ENCODE measurements at places on chromosomes 7 and 10.

DNA sequence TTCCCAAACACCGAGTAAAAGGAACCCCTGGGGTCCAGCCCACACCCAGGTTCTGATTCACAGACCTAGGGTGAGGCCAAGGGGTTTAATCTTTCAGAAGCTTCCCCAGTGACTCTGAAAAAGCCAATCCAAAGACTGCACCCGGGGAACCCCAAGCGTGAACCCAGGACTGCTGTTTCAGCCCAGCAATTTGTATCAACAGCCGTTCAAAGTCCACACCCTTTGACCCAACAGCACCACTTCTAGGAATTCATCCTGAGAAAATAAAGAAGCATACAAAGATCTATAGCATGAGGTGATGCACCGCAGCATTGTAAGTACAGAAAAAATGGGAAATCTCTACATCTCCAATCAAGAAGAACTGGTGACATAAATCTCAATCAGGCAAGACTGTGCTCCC, 24.4 kb downstream of the DLG5 start:
- DNase-seq = no peak

GRCh38 chr10:1149793-1150637, 93.8 kb downstream of the WDR37 start:
- DNase-seq = no peak

DNA sequence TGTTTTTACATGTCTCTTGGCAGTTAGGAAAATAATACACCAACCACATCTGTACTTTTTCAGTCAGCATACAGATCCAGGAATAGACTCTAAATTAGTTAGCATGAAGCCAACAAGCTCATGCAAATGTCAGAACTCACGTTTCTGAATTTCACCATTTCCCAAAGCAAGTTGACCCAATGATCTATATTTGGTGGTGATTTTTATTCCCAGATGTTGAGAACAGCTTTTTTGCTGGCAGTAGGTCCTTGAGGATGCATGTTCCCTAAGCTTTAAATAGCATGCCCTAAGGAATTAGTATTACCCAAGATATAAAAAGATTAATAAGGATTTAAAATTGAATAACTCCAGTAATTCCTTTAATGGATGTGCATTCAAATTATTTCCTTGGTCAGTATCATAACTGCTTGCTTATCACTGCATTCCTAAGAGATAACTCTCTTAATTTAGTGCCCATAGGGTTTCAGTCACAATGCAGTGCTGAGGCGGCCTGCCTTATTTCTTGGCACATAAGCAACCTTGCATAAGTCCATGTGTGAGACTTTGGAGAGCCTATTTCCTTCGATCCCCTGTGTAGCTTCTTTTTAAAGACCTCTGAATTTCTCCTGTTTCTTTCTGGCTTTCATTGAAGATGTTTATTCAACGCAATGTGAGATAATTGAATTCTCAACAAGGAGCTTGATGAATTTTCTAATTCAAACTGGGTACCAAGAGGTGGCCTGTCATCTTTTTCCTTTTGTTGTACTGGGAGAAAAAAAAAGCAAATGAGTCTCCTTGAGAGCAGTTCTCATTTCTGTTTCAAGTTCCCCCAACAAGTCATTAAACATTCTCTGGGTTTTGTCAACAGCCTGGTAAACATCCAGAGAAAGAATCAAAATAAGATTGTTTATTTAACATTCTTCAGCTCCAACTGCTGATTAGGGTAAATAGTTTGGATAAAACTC, 135.3 kb upstream of the MEOX2 start:
- no peak for DNase-seq

- DNase-seq = no peak
Measured at GRCh38 chr7:101733713-101734475, 83.5 kb upstream of the CUX1 start.

DNA sequence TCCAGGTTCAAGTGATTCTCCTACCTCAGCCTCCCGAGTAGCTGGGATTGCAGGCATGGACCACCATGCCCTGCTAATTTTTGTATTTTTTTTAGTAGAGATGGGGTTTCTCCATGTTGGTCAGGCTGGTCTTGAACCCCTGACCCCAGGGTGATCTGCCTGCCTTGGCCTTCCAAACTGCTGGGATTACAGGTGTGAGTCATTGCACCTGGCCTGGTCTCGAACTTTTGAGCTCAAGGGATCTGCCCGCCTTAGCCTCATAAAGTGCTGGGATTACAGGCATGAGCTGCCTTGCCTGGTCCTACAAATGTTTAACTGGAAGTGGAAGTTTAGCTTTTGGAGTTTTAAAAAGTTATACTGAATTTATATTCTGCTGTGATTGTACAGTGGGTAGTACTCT, 2.8 kb downstream of the MLLT10 start:
- DNase-seq = no peak

DNA sequence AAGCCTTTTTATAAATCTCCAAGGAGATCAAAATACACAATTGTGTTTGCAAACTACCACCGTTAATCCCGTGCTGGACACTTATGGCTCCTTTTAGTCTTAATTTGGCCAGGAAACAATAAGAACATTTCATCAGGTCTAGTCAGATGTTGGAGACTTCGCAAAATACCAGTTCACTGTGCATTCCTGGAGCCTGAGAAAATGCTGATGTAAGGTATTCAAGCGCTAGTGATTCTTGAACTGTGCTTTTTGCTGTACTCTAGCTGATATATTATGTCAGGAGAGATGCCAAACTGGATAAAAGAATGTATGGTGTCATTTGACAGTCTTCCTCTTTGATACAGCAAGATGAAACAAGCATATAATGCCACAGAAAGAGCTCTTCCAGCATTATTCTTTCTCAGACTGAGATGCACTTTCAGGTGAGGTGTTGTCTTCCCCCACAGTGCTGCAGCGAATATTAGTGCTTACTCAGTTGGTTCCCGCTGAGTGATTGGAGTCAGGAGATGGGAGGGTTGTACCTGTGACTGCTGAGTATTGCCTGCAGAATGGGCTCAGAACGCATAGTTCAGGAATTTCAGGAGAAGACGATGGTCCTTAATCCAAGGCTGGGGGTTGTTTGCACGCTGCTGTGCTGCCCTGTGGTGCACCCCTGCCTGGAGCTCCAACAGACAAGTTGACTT, 59.2 kb downstream of the OGDH start:
- peak; percentile 60 for DNase-seq

- DNase-seq = no peak
Measured at GRCh38 chr10:19048489-19048888, at the start of gene MALRD1. Gene MALRD1, plus strand, starts transcription at chr10:19048801. Its CDS starts 138 bp downstream, at chr10:19048939.

DNA sequence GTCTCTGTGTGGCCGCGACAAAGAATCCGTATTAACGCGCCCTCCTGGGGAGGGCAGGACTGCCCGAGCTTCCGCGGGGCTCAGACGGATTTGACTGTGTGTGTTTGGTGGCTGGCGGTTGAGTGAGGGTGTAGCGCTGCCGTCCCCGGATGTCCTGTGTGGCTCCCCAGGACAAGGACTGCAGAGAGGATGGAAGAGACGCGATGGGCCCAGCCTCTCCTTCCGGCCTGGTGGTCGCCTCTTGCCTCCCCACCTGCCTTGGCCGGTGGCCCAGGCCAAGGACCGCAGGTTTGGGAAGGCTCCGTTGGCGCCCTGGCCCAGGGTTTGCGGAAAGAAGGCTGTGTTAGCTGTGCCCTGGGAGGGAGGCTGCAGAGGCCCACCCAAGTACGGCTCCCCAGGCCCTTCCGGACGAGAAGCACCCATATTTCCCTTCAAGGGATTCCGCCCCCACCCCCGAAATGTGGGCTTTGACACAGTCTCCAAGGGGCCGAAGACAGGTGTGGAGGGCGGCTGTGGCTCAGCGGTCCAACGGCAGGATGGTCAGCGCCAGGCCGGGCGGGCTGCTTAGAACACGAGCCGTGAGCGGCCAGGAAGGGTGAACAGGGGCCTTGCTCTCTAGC, 2.3 kb downstream of the UNCX start:
- no peak for DNase-seq

GRCh38 chr7:117012696-117013095, 59.4 kb downstream of the ST7 start:
- DNase-seq = no peak

- DNase-seq = no peak
Measured at GRCh38 chr10:27506280-27506679, 2.2 kb downstream of the RAB18 start.

GRCh38 chr10:31678139-31678536, 250.5 kb downstream of the ARHGAP12 start:
- no peak for DNase-seq

GRCh38 chr7:51455086-51455485, 138.5 kb upstream of the COBL start:
- no peak for DNase-seq

- DNase-seq = no peak
Measured at GRCh38 chr10:52379287-52379686, 65.2 kb downstream of the DKK1 start.

- DNase-seq = peak; percentile 90
Measured at GRCh38 chr10:17673471-17674061, 29.6 kb downstream of the STAM start.

GRCh38 chr7:157570531-157571200, 233.9 kb downstream of the DNAJB6 start:
- DNase-seq = no peak

GRCh38 chr7:69395061-69395714, 203.1 kb upstream of the AUTS2 start:
- peak; percentile 99 for DNase-seq

- no peak for DNase-seq
Measured at GRCh38 chr7:139232377-139232717, 1.3 kb downstream of the UBN2 start.

- no peak for DNase-seq
Measured at GRCh38 chr7:24757353-24758275, at the start of gene GSDME. Gene GSDME, minus strand, starts transcription at chr7:24757464. Its CDS starts 7,690 bp downstream, at chr7:24749774.

DNA sequence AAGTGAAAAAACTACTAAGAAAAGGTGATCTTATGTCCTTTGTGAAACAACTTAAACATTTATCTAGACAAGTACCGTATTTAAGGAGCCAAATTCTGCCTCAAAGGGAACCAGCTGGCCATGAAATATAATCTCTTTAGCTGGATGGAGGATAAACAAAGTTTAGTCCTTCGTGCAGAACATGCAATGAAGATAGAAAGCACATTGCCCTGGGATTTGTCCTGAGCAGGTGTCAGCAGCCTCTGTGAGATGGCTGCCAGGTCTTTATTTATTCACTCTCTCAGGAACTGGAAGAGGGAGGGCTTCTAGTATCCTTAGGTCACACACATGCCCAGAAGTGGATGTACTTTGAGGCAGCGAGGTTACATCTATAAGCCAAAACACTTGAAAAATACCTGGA, 57.4 kb upstream of the CASD1 start:
- no peak for DNase-seq

DNA sequence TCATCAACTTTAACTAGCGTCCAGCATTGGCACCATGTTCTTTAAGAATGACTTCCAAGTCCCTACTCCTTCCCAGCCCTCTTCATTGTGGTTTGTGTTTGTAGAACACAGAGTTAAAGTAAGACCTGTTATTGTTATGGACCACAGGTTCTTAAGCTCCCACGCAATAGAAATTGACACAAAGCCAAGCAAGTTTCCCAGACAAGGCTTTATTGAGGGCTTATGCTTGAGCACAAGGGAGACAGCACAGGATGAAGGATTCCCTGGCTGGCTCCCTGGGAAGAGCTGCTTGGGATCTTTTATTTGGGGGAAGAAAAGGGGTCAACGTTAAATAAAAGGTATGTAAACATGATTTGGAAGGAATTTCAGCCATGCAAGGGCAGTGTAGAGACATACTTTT, 44.3 kb upstream of the PRKCQ start:
- DNase-seq = no peak

DNA sequence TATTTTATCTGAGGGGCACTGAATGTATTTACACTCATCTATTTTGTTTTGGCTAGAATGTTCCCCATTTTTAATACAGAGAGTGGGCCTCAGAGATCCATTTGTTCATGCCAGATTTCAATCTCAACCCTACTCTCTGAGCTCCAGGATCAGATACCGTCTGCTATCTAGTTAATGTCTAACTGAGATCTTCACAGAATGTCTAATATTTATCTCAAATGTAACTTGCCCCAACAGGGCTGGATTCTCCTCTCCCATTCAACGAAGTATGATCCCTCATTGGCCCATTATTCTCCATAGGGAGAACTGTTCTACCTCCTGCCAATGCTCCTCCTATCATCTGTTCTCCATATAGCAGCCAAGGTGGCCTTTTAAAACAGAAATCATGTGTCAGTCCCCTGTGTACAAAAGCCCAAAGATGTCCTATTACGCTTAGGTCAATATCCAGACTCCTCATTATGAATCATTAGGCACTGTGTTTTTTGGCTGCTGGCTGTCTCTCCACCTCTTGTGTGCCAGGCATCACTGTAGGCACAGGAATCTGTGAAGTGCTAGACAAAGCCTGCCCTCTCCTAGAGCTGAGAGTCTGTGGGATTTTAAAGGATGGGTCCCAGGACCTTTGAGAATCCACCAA, 169.3 kb upstream of the AGK start:
- no peak for DNase-seq

DNA sequence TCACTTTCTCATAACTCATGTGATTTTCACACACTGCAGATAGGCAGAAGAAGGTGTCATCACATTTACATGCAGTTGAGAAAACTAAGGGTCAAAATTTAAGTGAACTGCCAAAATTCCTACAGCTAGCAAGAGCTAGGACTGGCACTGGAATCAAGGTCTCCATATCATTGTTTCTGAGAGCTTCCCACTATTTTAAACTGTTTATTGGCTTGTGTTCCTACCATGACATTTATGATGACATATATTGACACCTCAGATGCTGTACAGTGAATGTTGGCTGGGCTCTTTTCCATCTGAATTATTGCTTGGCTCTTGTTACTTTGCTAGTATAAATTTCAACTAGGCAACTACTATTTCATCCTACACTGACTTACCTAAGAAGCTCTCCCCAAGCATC, 2.0 kb downstream of the THSD7A start:
- DNase-seq = no peak

GRCh38 chr7:1850976-1851571, 181.0 kb downstream of the ELFN1 start:
- DNase-seq = no peak

- no peak for DNase-seq
Measured at GRCh38 chr7:89474456-89474855, 678.9 kb upstream of the TEX47 start.

DNA sequence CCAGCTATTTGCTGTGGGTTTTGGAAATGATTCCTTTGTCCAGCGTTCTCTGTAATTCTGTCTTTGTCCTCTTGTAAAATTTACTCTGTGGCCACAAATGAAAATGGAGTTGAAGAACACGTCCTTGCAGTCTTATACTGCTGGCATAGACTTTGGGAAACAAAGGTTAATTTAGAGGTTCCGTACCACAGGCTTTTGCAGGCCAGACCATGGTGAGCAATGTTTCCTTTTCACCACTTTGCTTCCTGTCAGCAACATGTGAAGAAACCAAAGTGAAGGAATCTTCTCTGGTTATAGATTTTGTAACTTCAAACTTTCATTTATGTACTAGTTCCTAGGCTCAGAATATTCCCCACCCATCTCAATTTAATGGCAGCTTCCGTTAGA, 488.5 kb downstream of the MDFIC start:
- no peak for DNase-seq

Measured in fibroblast of skin of left quadriceps (primary cell).